ENCODE measurements at places on chromosomes 6 and 20.

GRCh38 chr6:31762878-31763618, 592 bp downstream of the SAPCD1 start:
- DNase-seq = no peak

- DNase-seq = no peak
Observed at GRCh38 chr6:81933608-81934051, 181.1 kb upstream of the TENT5A start.

DNA sequence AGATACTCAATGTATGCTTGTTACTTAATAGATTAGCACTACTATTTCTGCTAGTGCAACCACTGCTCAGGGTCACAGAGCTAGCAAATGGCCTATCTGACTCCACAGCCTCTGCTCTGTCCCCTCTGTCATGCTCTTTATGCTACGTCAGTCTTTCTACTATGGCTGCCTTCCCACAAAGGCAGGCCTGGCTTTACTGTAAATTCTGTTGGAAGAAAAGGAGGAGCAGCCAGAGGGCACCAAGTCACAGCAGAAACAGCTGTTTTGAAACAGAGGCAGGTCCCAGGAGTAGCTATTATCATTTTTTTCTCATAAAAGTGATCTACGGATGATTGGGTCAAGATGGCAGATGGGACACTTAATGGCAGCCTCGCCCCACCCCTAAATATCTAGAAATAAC, 10.0 kb upstream of the ELMO2 start:
- DNase-seq = no peak

GRCh38 chr6:140784573-140784972, 1348.2 kb upstream of the GJE1 start:
- no peak for DNase-seq

GRCh38 chr20:25246182-25246999, 1.5 kb upstream of the PYGB start:
- no peak for DNase-seq

GRCh38 chr6:134454794-134455193, 136.9 kb upstream of the SGK1 start:
- no peak for DNase-seq

DNA sequence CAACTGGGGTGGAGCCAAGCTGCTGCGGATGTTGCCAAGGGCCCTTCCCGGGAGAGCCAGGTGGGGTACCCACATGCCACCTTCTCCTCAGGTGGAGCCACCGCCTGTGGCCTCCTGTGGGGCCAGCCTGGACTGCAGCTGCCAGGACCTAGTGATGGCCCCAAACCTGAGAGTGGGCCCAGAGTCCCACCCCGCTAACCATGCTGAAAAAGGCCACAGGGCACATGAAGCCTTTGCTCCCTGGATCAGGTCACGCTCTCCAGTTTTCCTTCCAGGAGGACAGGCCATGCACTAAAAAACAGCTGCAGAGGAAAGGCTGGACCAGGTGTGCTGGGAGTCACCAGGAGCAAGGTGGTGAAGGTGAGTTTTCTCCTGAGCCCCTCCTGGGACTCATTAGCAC, 73.9 kb upstream of the SLC22A16 start:
- DNase-seq = no peak

DNA sequence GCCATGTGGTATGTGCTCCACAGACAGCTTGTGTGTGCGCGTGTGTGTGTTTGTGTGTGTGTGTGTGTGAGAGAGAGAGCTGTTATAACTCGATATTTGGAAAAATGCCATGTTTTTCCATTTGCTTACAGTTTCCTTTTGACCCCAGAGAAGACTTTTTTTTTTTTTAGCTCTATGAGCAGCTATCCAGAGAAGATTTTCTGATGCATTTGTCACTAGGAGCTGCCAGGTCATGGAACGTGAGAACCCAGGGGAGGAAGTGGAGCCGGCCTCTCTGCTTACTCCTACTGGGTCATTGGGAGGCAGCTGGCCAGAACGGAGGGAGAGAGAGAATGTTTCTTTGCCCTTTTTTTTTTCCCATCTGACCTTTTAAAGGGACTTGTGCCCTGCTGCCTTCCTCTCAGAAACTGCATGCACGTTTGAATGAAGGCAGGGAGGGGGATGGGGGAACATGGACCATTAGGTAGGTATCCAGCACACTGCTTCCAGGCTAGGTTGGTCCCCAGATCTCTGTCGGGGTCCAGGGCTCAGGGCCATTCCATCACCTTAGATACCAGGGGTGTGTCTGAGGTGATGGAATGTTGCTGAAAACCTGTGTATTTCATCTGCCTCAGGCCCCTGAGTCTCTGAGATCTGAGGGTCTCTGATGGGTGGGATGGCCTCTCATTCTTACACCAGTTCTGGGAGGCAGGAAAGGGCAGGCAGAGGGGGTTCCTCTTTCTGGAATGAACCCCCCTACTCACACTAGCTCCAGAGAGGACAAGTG, 11.2 kb upstream of the MRPS18A start:
- no peak for DNase-seq

DNA sequence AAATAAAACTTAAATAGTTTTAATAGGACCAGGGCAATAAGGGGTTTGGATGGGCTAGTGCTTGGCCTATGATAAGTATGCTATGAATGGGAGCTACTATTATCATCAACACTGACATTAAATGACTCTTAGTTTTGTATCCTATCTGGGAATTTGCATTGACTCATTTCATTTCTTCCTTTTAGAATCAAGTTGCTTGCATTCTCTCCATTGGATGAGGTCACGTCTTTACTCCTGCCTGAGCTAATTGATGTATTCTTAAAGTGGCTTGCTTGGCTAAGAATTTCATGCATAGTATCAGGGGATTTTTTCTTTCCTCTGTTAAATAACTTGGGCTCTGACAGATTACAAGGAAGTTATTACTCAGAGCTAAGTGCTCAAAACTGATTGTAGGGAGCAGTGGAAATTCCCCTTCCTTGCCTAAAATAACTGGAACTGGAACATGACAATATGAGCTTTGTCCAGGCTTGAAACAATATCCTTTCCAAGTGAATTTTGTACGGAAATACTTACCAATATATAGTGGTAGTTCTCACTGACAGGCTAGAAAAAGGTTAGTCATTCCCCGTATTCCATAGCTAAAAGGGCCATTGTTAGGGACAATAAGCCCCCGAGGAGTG, 169.9 kb downstream of the BCAS1 start:
- DNase-seq = no peak

GRCh38 chr20:10705801-10706459, 32.1 kb upstream of the JAG1 start:
- DNase-seq = no peak

DNA sequence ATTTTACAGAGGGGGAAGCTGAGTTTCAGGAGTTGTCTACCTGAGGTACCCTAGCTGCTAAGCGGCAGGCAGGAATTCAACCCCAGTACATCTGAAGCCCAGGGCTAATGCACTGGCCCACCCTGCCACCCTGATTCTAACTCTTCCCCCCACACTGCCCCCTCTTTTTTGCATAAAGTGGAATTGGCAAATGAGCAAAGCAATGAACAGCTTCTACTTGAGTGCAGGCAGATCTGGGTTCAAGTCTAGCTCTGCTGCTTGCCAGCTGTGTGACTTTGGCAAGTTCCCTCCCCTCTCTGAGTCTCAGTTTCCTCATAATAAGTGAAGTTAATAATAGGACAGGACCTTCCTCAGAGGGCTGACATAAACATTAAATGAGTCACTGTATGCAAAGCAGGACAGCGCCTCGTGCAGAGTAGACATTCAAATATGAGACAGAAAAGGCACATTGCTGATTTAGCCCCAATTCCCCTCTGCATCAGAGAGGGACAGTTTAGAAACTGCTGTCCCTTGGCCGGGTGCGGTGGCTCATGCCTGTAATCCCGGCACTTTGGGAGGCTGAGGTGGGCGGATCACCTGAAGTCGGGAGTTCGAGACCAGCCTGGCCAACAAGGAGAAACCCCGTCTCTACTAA, 4.7 kb downstream of the ADA start:
- DNase-seq = no peak

DNA sequence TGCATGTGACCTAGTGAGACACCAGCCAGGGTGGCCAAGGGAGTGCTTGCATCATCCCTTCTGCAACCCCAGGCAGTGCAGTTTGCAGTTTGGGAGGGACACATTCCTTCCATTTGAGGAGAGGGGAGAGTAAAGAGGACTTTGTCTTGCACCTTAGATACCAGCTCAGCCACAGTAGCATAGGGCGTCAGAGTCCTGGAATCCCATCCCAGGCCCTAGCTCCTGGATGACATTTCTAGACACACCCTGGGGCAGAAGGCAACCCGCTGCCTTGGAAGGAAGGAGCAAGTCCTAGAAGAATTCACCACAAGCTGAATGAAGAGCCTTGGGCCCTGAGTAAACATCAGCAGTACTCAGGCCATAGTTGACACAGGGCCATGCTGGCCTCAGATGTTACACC, 680.4 kb upstream of the IMPG1 start:
- no peak for DNase-seq

DNA sequence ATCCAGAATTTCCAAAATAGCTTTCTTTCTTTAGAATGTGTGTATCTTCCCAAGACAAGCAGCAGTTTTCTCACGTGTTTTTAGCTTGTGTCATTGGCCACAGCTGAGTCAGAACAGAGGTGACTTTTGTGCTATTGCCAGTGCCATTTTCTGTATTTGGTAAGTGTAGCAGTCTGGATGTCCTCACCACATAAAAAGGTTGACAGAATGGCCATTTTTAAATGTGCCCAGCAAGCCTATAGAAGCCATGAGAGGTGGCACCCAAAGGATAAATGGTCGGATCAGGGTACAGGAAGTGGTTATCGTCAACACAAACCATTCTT, 269.5 kb upstream of the HSF2 start:
- no peak for DNase-seq

GRCh38 chr6:10505529-10505928, 15.6 kb upstream of the GCNT2 start:
- no peak for DNase-seq

- DNase-seq = no peak
Observed at GRCh38 chr6:43966853-43967718, 160.2 kb downstream of the MRPL14 start.

DNA sequence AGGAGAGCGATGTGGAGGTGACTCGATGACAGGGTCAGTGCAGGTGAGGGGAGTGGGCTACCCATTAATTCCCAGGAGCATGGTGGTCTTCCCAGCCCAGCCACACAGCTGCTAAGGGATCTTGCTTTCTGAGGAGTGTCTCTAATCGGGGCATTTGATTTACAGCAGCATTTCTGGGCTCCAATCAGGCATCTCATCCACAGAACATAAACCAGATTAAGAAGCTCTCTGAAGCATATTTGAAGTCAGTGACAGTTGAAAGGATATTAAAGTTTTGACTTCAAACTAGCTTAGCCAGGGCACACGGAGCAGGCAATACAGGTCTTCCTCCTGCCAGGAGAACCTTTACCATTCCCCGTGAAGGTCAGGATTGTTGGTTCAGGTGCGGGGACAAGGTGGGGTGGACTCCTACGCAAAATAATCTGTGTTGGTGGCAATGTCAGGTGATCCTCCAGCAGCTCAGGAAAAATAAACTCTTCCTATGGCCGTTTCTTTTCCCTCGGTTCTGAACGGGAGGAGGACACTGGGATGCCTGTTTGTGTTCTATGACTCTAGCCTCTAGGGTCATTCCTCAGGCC, 39.9 kb upstream of the ZNF831 start:
- DNase-seq = no peak

- no peak for DNase-seq
Observed at GRCh38 chr6:158816329-158816728, 2.8 kb downstream of the EZR start.

DNA sequence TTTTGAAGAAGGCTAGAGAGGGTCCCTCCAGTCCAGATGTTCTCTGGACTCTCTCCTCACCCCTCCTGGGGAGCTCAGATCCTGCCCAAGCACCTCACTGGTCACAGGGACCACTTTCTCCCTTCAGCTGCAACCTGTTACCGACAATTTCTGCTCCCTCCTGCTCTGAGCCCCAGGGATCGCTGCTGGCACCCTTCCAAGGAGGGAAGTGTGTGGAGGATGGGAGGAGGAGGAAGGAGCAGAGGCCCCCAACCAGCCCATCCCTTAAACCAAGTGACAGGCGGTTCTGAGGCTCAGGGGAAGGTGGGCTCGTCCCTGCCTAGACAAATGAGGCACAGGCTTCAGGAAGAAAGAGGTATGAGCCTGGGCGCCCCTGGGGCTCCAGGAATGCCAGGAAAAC, 13.9 kb downstream of the PMEPA1 start:
- DNase-seq = no peak

DNA sequence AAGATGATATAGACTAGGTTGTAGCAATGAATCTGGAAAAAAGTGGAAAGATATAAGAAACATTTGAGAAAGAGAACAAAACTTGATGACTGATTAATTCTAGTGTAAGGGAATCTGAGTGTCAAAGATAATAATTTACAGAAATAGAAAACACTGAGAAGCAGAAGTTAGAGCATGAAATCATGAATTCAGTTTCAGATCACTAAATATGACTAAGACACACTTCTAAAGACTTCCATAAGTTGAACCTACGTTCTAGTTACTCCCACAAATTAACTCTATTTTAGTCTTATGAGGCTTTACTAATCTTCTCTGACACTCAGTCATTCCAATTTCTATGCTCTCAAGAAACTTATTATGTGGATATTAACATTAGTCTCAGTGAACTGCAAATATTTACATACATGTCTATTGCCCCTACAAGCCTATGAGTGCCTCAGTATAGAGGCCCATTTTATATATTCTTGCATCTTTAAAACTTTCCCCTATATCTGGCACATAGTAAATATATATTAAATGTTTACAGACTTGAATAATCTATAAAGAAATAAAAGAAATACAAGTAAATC, 30.4 kb downstream of the IBTK start:
- no peak for DNase-seq

DNA sequence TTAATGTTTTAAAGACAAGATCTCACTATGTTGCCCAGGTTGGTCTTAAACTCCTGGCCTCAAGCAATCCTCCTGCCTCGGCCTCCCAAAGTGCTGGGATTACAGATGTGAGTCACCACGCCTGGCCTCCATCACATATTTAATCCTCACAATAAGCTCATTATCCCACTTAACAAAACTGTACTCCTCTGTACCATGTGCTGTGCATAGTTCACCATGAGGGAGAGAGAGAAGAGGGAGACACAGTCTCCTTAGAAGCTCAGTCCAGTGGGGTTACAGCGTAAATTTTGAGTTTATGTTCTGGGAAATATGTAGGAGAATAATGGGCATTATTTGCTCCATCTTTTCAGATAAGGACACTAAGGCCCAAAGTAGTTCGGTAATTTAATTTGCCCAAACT, 7.9 kb upstream of the CPNE5 start:
- DNase-seq = no peak

DNA sequence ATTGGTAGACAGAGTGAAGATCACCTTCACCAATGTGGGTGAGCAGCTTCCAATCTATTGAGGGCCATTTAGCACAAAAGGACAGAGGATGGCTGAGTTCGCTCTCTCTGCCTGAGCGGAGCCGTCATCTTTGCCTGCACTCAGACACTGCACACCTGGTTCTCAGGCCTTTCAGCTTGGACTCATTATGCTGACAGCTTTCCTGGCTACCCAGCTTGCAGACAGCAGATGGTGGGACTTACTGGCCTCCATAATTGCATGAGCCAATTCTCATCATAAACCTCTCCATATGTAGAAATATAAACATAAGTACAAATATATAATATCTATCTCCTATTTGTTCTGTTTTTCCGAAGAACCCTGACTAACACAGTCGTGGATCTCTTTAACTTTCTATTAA, 13.7 kb downstream of the TBXT start:
- DNase-seq = no peak
